ENCODE measurements at places on chromosomes 2 and 18.

DNA sequence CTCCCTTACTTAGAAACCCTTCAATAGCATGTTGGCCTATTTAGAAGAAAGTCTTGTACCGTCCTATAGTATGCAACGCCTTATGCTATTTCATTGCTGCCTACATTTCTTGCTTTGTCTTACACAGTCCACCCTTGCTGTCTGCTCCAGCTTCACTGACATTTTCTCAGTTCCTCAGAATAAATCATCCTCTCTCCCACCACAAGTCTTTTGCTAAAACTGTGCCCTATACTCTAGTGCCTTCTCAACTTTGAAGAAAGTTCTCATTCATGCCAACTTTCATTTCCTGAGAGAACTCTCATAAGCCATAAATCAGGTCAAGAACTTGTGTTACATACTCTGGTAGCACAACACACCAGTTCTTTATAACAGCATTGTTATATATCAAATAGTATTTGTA lies 54.3 kb upstream of the COL3A1 start:
- DNase-seq, result no peak

DNA sequence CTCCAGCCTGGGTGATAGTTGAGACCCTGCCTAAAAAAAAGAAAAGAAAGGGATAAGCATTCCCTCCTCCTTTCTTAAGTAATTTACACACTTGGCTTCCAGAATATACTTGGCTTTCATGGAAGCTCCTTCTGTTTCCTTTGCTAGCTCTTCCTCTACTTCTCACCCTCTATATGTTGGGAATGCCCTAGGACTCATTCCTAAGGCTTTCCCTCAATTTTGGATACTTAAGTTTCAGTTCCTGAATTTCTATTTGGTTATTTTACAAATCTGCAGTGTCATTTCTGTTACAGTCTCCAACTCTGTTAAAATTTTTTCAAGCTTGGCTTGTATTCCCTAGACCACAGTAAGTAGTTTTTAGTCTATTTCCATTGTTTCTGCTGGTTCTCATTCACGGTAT lies 23.6 kb downstream of the SP3 start:
- DNase-seq, result no peak

DNA sequence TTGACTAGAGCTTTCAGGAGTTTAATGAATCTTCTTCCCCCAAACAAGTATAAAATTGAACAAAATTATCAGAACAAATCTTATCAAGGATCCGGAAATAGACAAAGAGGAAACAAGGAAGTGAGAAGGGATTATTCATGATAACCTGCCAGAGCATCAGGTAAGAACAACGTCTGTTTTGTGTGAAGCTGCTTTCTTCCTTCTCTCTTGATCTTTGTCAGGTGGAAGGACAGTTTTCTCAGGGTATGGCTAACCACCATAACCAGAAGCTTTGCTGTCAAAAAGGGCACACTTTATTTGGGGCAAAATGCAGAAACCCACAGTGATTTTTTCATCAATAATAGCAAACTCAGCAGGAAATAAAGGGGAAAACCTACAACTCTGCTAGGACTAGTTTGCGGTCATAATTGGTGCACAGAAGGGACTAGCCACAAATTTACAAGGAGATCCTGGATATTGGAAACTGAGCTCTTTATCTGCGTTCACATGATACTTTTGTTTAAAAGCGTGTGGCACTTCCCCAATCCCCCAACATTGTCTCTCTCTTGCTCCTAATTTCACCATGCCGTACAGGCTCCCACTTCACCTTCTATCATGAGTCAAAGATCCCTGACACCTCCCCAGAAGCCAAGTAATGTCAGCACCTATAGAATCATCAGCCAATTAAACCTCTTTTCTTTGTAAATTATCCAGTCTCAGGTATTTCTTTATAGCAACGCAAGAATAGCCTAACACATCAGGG lies 124.2 kb downstream of the FSIP2 start:
- no peak for DNase-seq

DNA sequence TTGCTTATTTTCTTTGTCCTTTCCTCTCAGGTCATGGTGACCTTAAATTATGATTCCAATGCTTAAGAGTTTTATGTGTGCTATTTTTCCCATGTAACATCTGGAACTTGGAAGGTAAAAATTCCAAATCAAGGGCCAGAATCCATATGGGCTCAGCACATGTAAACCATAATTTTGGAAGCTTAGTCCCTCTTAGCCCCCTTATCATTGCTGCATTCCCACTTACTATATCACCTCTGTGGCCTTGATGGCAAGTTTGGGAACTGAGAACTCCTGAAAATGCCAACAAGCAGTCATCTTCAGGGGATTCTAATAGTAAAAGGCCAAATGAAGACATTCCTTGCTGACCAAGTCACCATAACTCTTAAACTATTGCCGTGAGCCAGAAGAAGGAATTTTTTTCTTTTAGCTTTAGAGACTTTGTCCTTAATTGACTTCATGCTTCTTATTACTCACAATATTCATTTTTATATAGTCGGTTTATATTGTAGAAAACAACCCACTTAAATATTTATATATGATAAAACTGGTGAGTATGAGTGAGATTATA lies 251.4 kb downstream of the SLC8A1 start:
- DNase-seq, result no peak

GRCh38 chr2:193251909-193252308 lies 1057.2 kb upstream of the TMEFF2 start:
- no peak for DNase-seq

DNA sequence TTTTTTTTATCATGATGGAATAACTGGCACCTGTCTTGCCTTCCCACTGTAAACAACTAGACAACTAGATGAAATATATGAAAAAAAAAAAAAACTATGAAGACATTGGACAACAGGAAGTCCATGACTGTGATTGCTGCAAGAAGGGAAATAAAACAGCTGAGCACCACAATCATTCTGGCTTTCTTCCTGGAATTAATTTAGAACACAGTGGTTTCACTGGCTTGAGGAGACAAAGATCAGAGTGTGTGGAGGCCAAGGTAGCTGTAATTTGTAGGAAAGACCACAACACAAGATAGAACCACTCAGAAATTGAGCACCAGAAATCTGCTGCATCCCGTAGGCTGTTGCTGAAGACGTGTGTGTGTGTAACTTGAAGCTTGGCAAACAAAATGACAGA lies 121.1 kb upstream of the PID1 start:
- DNase-seq, result no peak

- no peak for DNase-seq
Measured at GRCh38 chr2:167140767-167141166, 252.5 kb downstream of the XIRP2 start.

GRCh38 chr2:118613737-118614136 lies 233.7 kb downstream of the EN1 start:
- no peak for DNase-seq

DNA sequence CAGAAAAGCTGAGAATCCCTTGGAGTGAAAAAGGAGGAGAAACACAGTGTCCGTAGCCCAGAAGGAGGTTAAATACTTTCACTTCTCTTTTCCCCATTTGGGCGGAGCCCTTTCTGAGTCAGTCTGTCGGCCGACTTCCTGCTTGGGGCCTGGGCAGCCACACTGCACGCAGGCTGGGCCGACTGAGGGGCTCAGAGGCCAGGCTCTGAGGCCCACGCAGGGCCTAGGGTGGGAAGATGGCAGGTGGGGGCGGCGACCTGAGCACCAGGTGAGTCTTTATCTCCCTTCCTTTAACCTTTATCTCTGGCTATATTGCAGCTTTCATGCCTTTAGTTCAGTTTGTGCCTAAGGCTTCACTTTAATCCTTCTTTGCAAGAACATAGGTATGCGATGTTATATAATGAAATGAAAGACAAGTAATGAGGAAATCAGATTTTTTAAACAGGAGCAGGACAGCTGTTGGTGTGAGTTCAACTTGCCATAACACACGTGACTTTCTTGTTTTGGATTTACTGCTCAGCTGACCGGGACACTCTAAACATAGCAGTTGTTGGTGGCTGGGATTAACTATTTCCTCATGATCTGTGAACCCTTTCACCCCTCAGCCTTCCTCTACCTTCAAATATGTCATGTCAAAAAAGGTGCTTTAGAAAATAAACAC lies at the start of gene SP100:
SP100 (plus strand) TSS at position 141 of the 661 bp plus-strand sequence; CDS start at position 237, 96 bp downstream.
- DNase-seq, result peak; percentile 64

DNA sequence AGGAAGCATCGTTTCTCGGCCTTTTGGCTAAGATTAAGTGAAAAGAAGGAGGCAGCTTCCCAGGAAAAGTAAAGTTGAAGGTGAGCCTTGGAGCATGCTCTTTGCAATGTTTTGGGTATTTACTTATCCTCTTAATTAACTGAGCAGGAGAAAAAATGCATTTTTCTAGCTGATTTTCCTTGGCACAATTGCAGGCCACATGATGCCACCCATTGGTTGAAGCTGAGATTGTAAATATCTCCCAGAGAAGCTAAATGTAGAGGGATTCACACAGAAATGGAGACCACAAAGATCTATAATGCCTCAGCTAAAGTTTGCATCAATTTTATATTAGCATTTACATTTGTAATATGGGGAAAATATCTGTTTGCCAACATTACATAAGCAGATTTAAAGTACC lies 294.1 kb downstream of the KCNS3 start:
- DNase-seq, result no peak

- no peak for DNase-seq
Measured at GRCh38 chr2:237919593-237919992, 47.2 kb upstream of the UBE2F start.

DNA sequence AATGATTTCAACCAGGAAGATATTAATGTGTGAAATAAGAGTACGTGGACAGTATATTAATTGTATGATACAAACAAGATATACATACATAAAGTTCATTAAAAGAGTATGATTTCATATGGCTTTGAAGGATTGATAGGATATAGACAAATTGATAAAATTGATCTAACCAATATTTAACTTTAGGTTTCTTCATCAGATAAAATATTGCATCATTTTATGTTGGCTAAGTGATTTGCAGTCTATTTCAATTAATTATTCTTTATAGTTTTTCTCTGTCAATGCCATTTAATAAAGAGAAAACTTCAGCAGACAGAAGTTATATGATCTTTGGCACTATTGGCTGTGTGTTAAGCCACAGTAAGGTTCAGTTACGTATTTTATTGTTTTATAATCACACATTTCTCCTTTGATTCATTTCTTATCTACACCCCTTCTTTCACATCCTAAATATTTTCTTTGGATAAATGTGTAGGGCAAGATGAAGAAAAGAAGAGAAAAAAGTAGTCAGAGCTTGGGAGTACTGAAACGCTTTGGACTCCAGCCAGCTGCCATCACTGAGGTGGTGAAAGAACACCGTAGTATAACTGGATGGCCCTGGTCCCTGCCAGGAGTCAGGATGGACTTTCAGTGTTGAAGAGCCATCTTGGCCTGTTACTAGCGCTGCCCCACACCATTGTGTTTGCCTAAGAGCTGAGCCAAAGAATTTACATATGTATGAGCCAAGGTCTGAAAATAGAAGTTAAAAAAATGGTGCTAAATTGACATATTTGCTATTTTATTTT lies 9.8 kb upstream of the CPS1 start:
- no peak for DNase-seq

GRCh38 chr2:43776324-43776723 lies 2.5 kb downstream of the DYNC2LI1 start:
- DNase-seq, result no peak

- no peak for DNase-seq
Measured at GRCh38 chr2:222710736-222711135, 39.3 kb downstream of the MOGAT1 start.

- DNase-seq, result no peak
Measured at GRCh38 chr2:73228631-73229030, 4.4 kb downstream of the PRADC1 start.

GRCh38 chr2:1366546-1367134 lies 46.6 kb upstream of the TPO start:
- no peak for DNase-seq

GRCh38 chr2:180905002-180905401 lies 75.4 kb upstream of the UBE2E3 start:
- no peak for DNase-seq

GRCh38 chr18:31101183-31102024 lies 817 bp downstream of the DSC2 start:
- no peak for DNase-seq

DNA sequence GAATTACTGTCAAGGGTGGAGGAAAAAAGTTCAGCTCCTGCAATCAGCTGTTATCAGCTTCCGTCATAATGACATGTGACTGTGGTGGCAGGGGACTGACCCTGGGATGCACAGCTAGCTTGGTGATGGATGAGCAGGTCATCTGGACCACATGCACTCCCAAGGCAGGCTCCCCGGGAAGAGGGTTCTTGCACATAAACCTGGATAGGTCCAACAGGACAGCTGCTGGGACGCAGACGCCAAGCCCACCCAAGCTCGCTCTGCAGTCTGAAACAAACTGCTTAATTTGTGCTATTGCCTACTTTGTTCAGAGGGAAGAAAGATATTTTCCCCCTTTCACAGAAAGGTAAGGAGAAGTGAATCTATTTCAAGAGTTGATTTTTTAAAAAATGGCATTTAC lies 30.2 kb downstream of the FAM178B start:
- DNase-seq, result no peak

GRCh38 chr2:25955036-25955435 lies 27.3 kb downstream of the KIF3C start:
- no peak for DNase-seq

DNA sequence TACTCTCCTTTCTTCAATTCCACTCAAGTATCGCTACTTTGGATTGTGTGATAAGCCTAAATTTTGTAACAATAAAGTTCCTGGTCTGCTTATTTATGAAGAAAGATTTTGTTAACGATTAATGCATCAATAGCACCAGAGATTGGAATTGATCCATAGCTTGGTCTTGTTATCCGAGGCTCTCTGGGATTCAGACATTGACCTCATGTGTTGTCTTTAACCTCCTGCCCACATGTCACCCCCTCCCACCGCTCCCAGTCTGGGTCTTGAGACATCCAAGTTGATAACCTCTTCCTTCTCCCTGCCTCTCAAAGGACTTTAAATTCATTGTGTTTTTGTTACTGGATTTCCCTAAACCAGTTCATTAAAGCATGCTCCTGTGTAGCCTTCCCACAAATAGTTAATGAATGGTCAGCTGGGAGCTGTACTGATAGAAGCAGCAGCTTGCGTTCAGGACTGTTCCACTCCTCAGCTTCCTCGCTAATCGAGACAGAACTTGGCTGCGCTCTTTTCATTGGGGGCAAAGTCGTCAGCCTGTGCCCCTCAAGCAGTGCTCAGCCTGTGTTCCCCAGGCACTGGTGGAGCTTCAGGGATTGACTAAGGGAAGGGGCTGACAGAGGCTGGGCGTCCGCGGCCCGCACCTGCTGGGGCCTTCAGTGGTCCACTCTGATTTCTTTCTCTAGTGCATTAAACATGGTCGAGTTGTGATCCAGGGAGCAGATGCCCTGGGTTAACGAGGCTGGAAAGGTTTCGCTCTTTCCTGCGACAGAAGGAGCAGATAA lies 18.9 kb downstream of the ASB1 start:
- DNase-seq, result no peak

All from T follicular helper cell (primary cell).